ENCODE measurements at places on chromosomes 7 and 10.
A peak's percentile ranks its signal among the peaks of the same experiment; 100 is the strongest.

DNA sequence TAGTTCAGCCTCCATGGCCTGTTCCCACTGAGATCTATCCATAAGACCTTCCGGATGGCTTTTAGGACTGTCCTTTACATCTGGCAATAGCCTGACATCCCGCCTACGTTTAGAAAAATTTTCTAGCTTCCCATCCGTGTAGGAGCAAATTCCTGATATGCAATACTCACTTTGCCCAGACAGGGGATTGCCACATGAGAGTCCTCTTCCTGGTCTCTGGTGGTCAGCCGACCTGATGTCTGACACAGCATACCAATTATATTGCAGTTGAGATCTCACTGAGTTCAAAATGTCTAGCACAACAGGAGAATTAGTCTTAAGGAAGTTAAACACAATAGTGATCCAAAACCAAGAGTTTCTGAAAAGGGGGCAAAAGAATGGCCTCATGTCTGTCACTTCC is 9.4 kb upstream of the ETV1 start:
- no peak for DNase-seq

DNA sequence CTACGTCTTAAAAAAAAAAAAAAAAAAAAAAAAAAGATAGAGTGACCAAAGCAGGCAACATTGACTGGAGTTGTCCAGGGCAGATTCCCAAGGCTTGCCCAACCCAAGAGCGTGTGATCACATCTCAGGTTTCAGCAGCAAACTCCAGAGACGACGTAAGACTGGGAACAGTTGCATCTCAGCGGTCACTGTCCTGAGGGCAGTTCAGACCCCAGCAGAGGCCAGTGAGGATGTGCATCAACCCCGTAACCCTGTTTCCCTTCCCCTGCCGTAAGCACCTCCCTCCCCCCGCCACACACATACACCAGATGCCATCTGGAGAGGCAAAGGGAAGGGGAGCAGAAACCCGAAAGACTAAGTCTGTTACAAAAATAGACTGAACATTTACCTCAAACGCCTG is 19.3 kb upstream of the TOMM7 start:
- DNase-seq = no peak

DNA sequence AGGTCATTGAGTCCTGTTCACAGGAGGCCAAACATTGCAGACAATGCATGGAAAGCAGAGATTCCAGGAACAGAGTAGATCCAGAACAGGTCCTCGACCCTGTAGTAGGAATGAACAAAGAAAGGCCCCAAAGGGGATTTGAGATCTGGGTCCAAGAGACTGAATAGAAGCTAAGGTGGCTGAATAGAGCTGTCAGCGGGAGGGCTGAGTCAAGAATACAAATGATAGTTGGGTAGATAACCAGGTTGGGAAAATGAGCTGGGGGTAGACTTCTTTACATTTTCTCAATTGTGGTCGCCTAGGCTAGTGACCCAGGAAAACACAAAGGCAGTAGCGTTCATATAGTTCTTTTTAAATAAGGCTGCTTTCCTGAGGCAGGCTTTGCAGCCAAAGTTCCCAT is 103.4 kb upstream of the ELMO1 start:
- DNase-seq = no peak

GRCh38 chr7:50393076-50393475 is 57.1 kb downstream of the FIGNL1 start:
- no peak for DNase-seq

GRCh38 chr7:129611246-129612111 is at the start of gene NRF1:
Gene NRF1, plus strand, starts transcription at chr7:129611720. Its CDS starts 45,632 bp downstream, at chr7:129657352.
- DNase-seq = peak; percentile 91

- no peak for DNase-seq
These were observed 395.0 kb downstream of the ZWINT start for GRCh38 chr10:55966101-55966500.

GRCh38 chr7:148382596-148382995 is 208.0 kb upstream of the C7orf33 start:
- no peak for DNase-seq

- no peak for DNase-seq
These were observed 47.2 kb upstream of the RHEB start for GRCh38 chr7:151566897-151567320.

DNA sequence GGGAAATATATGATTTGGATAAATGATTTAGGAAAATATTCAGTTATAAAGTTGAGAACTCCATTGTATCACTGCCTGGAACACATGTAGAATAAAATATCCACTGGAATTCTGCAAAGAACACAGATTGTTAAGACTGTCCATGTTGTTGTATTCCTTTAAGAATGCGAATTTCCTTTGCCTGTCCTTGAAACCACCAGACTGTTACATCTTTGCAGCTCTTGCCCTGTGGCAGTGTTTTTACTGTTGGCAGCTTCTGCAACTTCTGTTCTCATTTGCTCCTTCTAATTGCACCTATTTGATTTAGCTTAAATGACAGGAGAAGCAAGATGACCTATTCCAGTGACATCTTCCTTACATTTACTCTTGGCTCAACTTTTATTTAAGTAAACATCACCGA is 39.7 kb downstream of the MALSU1 start:
- DNase-seq = no peak

DNA sequence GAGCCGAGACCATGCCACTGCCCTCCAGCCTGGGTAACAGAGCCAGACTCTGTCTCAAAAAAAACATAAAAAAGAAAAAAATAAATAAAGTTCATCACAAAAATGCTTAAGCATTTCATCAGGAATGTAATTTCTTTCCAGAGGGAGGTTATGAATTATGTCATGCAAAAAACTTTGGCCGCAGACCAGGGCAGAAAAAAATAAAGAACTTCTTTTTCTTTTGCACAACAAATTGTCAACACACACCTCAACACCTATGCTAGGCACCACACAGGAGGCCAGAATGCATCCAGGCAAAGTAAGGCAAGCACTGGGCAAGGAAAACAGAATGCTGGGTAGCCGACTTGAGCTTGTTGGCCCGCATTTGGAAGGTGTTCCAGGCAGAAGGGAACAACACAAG is 3.9 kb downstream of the C10orf62 start:
- no peak for DNase-seq

DNA sequence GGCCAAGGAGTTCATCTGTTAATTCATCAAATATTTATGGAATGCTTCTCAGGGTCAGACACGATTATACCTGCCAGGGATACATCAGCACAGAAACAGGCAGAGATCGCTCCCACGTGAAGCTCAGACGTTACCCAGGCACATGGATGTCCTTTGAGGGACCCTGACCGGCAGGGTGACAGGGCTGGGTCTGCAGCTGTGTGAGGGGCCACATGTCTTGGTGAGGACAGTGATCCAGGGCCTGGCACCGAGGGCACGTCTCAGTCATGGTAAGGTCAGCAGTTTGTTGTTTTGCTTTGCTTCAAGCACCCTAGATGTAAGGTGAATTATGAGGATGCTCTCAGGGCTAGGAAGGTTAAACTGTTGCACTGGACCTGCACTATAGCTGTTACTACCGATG is 227.9 kb downstream of the WDR37 start:
- DNase-seq = no peak

DNA sequence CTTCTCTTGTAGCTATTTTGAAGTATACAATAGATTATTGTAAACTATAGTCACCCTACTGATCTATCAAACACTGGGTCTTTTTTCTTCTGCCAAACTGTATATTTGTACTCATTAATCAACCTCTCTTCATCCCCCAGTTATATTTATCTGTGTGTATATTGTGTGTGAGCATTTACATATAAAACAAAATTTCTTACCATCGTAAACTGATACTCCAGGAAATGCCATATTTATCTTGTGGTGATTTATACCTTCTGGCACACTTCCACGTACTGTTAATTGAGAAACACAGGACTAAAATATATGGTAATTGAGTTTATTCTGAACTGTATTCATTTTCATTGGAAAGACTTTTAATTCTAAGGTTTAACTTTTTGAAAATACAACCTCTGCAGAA is 18.9 kb downstream of the ANLN start:
- peak; percentile 75 for DNase-seq

Measured in NCI-H1105 treated with DMSO at 0.1 percent for 48 hours (cell line).